ENCODE measurements at places on chromosomes 5 and 9.
A peak's percentile ranks its signal among the peaks of the same experiment; 100 is the strongest.

- DNase-seq, result no peak
Observed at GRCh38 chr9:69604568-69605219, 67.5 kb downstream of the APBA1 start.

GRCh38 chr5:147668385-147668784 is 114.1 kb downstream of the JAKMIP2 start:
- DNase-seq, result no peak

DNA sequence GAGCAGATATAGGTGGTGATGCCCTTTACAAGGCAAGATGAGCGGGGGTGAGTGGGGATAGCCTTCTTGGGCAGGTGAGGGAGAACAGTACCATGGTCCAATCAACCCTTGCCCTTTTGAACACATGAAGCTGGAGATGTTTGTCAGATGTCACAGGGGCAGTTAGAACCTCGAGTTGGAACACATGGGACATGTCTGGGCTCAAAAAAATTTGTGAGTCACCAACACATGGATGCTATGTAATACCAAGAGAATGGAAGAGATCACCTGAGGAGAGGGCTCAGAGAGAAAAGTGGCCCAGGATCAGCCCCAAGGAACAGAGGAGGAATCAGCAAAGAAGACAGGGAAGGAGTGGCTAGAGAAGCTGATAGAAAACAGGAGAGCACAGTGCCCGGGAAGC is 4.7 kb downstream of the PHYKPL start:
- no peak for DNase-seq

GRCh38 chr5:158537366-158537765 is 562.4 kb downstream of the EBF1 start:
- no peak for DNase-seq

GRCh38 chr5:73154208-73155006 is 18.6 kb upstream of the TMEM174 start:
- no peak for DNase-seq

DNA sequence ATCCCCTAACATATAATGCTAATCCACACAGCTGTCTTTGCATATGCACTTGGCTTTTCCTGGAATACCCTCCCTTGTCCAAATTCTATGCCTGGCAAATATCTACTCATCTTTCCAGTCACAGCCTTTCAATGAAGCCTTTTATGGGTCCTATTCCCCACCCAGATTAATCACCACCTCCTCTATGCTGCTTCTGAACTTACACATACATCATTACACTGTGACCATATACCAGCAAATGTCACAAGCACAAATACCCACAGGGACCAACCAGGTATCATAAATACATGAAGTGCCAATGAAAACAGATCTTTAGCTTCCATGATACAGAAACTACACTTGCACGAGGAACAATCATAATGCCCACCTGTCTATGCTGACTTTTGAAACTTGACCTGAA is 22.3 kb downstream of the LPAR1 start:
- no peak for DNase-seq

- peak; percentile 93 for DNase-seq
Observed at GRCh38 chr9:115008536-115009270, 78.3 kb upstream of the TNFSF8 start.

DNA sequence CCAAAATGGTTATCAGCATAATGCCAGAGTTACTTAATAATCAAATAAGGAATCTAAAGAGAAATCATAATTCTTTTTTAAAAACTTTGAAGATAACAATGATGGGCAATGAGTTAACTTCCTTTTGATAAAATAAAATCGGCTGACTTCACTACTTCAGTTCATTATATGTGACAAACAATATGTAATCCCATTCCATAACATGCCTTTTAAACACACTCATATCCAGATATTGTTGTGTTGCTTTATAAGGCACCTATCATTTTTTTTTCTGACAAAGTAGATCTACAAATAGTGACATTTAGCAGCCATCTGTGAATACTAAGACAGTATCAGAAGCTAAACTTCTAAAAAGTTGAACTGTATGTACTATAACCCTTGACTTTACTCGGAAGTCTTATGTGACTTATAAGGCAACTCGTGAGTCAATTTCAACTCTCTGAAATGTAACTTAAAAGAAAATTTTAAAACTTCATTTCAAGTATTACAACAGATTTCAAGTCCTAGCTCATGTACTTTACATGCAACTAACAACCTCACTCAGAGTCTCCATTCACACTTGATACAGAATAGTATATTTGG is 7.5 kb downstream of the ADAMTS6 start:
- no peak for DNase-seq

DNA sequence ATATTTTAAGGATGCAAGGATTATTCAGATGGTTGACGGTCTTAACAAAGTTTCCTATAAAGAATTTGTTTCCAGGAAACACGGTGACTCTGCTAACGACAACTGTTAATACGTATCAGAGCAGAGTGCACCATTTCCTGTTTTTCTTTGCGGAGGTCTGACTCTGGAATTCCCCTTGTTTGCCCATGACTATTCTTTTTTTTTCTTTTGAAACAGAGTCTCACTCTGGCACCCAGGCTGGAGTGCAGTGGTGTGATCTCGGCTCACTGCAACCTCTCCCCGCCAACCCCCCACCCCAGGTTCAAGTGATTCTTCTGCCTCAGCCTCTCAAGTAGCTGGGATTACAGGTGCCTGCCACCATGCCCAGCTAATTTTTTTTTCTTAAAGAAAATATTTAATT is 115.9 kb downstream of the CDC42SE2 start:
- peak; percentile 62 for DNase-seq

DNA sequence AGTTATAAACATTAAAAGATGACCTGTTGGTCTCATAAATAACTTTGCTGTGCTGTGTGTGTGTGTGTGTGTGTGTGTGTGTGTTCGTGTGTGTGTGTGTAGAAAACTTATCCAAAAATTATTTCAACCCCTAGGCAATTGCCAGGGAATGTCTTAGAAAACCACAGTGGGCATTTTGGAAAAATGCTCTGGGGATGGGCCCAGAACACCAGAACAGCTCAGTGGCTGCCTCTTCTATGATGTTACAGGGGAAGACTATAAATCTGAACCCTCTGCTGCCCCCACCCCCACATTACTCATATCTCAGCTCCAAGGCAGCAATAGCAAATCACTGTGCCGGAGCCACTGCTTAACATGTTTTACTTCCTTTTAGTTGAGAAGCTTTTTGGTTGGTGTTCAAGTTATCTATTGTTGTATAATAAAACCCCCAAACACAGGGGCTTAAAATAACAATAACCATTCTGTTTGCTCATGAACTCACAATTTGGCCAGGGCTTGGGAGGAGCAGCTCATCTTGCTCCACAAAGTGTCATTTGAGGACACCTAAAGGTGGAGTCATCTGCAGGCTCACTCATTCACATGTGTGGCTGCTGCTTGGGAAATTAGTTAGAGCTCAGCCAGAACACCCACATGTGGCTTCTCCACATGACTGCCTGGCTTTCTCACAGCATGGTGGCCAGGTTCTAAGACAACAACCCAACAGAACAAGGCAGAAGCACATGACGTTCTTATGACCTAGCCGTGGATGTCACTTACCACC is 40.4 kb downstream of the ACTBL2 start:
- DNase-seq, result peak; percentile 96

- no peak for DNase-seq
Observed at GRCh38 chr5:98292496-98292895, 481.0 kb upstream of the RGMB start.

DNA sequence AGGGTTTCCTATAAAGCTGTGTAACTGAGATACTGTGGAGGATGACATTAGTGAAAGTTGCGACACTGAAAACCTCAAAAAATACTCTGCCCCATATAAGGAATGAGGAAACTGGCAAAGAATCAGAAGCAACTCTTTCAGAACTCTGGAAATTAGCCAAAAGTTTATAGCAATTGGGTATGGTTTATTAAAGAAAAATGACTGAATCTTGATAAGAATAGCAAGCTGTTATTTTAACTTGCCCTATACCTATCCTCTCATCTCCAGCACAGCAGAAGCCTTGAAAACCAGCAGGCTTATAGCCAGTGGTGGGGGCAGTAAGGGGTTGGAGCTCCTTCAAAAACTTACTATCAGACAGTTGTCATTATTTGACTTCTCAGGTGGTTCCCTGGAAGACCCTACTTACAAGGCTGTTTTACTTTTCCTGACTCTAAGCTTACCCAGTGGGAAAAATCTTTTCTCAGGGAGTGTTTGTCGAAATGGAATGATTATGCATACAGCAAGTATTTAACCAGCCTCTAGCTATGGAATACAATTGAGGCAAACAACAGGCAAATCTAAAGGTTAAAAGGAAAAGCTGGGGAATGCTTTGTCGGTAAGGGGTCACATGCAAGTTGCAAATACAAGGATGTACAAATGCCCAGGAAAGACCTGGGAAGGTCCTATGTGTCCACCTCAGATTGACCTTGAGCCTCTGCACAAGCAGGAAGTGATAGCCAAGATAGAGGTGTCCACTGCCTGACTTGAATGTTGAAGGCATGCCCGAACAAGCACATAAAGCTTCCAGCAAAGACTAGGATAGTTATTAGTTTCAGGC is 21.0 kb upstream of the FAM151B start:
- DNase-seq, result peak; percentile 8

DNA sequence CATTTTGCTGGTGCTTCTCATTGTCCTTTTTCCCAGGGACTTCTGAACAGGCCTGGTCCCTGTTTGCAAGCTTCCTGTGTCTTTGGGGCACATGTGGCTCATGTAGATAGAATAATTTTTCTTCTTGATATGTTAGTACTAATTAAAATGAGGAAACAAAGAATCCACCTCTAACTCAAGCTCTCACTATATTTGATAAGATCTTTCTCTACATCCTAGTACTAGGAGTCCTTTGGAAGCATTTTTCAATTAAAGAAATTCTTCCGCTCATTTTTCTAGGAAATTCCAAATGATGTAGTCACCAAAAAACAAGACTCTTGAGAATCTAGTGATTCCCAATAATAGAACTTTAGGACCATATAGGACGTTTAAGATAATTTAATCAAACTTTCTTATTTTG is 165.3 kb downstream of the SEC61B start:
- DNase-seq, result peak; percentile 54

DNA sequence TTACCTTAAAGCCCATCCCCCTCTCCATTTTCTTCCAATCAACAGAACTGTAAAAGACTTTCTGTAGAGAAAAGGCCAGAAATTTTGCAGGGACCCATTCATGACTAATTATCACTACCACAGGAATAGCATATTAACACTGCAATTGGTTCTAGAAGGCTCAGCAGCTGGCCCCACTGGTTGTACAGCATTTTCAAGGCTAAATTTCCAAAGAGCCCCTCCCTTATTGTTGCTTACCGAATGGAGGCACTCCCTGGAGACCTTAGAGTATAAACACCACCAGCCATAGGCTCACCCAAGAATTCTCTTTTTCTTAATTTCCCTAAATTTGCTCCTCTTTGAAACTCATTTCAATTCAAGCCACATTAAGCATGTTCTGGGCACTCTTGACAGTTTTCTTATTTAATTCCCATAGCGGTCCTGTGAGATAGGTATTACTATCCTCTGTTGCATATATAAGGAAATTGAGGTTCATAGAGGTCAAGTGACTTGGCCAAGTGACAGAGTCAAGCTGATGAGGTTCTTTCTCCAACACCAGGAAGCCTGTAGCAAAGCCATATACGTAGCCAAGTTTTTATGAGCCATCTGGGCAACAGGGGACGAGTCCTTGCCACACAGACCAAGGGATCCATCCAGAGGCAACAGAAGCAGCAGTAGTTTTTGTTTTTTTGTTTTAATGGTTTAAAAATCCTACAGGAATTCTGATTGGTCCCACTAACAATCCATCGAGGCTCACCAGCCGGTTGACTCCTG is 83.9 kb upstream of the NR5A1 start:
- no peak for DNase-seq
